ENCODE measurements at places on chromosomes 6 and 20. TPM values are rescaled to one million over a fixed set of nuclear protein-coding genes. Genes with fewer than 3 reads are reported as not detected.

Gene VSTM2L
- 0.13 TPM for total RNA-seq

Gene GLP1R
- 0.16 TPM for total RNA-seq

Gene NKX2-4
- total RNA-seq, result not detected

Gene ANKRD66
- total RNA-seq, result not detected

Gene MICB
- total RNA-seq, result 14.9 TPM

Gene VPS16
- total RNA-seq, result 41.6 TPM

Gene ASIP
- not detected for total RNA-seq

Gene SYNDIG1
- not detected for total RNA-seq

Gene HLA-DQA1
- 13.1 TPM for total RNA-seq

Gene NEURL2
- total RNA-seq, result 1.3 TPM

Gene PMEPA1
- 4.3 TPM for total RNA-seq

Gene GTSF1L
- not detected for total RNA-seq

Gene DEF6
- total RNA-seq, result 72.7 TPM

Gene TTLL9
- total RNA-seq, result not detected

Gene MUC21
- not detected for total RNA-seq

Gene SUMO4
- total RNA-seq, result 3.0 TPM

Gene SIM1
- total RNA-seq, result not detected

All from activated T-cell treated with anti-CD3 and anti-CD28 coated beads, Interleukin-2, amount 50 U/mL, for 4 hours (primary cell).